ENCODE measurements at places on chromosomes 1 and 21.

DNA sequence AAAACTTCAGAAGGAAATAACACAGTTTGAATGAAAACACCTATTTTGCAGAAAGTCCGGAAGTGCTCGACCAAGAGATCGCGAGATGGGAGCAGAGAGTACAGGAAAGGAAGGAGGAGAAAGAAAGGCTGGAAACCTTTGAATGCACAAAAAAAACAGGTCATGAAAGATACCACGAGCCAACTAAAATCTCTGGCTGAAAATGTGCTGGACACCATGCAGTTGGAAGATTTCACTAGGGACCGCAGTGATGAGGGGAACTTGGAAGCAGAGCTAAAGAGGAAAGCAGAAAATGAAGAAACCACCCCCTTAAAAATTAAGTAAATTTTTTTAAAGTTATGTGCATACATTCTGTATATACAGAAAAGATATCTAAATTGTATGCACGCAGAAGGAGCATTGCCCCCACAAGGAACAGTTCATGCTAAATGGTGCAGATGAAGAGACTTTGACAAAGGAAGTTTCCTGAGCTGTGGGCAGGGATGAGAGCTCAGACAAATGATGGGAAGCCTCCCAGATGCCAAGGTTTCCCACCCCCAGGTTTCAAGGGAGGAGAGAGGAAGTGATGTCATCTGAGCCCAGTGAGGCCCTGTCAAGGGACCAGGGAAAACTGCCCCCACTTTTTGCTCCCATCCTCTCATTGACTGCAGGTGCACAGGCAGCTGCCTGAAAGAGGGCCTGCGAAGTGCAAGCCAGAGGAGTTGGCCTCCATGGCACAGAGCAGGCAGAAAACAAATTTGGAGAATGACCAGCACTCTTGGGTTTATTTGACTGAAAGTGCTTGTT is 52.5 kb downstream of the ETS2 start:
- no peak for DNase-seq

GRCh38 chr21:35508139-35508888 is 459.2 kb upstream of the RUNX1 start:
- DNase-seq, result peak; percentile 93

- DNase-seq, result no peak
These were observed 53.8 kb upstream of the CFAP126 start for GRCh38 chr1:161421456-161421855.

DNA sequence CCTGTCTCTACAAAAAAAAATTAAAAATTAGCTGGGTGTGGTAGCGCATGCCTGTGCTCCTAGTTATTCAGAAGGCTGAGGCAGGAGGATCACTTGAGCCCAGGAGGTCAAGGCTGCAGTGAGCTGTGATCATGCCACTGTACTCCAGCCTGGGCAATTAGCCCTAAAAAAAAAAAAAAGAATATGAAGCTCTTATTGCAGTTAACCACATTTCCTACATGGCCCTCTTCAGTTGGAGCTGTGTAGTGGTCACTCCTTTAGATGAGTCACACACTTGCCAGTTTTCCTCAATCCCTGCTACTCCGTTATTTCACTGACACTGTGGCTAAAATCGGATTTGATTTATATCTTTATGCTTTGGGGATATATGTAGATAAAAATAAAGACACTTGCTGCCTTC is 11.8 kb downstream of the NFYC start:
- peak; percentile 94 for DNase-seq

DNA sequence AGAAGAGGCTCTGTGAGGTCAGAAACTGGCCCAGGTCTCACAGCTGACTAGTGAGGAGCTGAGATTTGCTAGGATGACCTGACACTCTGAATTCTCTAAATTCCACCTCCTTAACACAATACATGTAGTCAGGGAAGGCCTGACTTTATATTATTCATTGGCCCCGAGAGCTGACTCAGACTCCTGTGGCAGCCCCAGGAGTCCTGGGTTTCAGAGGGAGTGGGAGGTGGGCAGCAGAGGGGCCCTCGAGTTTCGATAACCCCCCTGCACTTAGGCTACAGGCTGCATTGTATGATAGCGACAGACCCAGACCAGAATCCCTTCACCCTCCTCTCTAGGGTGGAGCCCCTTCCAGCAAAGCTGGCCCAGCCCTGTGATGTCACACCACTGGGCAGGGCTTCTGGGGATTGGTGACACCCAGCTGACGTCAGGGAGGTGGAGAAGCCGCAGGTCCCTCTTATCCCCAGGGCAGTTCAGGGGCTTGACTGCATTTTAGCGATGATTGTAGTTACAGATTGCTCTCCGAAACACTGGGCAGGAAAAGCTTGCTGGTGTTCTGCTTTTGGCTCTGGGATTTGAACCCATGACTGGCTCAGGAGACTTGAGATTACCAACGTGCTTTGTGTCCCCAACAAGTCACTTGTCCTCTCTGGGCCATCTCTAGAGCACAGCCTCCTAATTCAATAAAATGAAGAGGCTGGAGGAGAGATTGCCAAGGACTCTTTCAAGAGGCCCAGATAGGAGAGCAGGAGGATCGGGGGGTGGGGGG is 17.0 kb upstream of the GPR37L1 start:
- no peak for DNase-seq

- DNase-seq, result no peak
These were observed 7.5 kb downstream of the KAZN start for GRCh38 chr1:14605945-14606344.

GRCh38 chr1:223231011-223231572 is 88.0 kb upstream of the TLR5 start:
- no peak for DNase-seq

DNA sequence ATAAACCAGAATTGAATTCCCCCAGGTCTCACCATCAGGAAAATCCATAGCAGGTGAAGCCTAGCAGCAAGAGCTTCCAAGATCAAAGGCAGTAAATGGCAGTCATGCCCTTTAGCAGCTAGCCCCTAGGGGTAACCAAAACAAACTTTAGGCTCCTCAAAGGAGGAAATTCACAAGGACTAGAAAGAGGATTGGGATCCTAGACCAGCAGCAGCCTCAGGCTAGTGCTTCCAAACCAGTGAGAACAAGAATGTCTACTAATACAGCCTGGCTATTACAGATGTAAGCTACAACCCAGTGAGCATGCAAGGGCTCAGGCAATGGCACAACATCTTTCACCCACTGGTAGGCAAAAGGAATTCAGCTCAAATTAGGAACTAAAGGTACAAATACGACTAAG is 11.1 kb upstream of the RIMKLA start:
- no peak for DNase-seq

- DNase-seq, result peak; percentile 55
These were observed 86.3 kb downstream of the CAMK2N1 start for GRCh38 chr1:20399606-20400180.

GRCh38 chr1:86324130-86324822 is 71.8 kb downstream of the ODF2L start:
- DNase-seq, result no peak

GRCh38 chr1:70072231-70072751 is 133.1 kb downstream of the LRRC40 start:
- no peak for DNase-seq

DNA sequence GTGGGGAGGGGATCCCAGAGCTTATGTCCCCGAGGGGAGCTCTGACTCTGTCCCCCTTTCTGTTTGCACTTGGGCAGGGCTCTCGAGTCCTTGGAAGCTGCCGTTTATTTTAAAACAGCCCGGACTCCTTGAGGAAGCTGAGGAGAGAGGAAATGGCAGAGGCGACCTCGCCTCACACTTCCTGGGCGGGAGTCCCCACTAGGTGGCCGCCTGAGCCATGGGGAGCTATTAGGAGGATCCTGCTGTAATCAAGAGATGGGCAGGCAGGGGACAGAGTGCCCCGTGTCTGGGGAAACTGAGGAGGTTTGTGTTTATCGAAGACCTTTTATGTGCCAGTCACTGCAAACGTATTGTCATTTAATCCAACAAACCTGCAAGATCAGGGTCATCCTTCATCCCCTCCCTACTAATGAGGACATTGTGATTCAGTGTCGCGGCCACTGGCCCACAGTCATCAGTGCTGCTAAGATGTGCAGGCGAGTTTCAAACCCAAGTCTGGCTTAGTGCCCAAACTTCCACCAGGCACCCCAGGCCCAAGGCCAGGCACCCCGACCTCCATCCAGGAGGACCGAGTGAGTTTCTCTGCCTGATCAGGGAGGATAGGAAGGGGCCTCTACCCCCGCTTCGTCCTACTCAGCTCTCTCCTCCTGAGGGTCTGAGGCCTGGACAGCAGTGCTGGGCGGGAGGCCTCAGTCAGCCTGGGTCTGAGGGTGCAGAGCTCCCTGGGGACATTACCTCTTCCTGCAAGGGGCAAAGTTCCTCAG is 316.9 kb upstream of the VAMP3 start:
- peak; percentile 45 for DNase-seq

DNA sequence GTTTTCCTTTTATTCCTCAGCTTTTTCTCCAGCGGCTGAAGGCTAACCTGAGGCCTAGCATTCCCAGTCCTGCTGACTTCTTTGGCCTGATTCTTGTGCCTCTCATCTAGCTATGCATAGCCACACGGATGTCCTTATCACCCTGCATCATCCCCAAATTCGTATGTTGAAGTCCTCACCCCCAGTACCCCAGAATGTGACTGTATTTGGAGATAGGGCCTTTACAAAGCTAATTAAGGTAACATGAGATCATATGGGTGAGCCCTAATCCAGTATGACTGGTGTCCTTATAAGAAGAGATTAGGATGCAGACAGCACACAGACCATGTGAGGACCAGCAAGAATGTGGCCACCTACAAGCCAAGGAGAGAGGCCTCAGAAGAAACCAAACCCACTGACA is 44.6 kb downstream of the CDCP2 start:
- DNase-seq, result no peak

- no peak for DNase-seq
These were observed 7.1 kb upstream of the KRTAP10-4 start for GRCh38 chr21:44566403-44566802.

GRCh38 chr1:238991765-238992495 is 394.4 kb upstream of the CHRM3 start:
- DNase-seq, result peak; percentile 36

GRCh38 chr1:190975827-190976226 is 498.2 kb upstream of the BRINP3 start:
- no peak for DNase-seq

DNA sequence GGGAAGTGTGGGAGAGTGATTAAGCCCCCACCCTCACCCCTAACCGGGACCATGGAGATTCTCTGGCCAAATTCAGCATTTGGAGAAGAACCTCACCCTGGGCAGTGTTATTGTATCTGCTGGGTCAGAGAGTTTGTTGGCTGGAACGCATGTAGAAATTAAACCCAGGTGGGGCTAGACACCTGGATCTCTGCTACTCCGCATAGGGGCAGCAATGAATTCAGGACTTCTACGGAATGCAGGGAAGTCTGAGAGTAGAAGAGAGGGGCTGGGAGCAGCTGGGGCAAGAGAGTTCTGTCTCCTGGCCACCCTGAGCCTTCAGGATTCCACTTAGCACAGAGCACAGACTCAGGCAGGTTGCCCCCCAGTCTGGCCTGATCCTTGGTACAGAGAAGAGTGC is 3.6 kb upstream of the CRABP2 start:
- DNase-seq, result no peak

DNA sequence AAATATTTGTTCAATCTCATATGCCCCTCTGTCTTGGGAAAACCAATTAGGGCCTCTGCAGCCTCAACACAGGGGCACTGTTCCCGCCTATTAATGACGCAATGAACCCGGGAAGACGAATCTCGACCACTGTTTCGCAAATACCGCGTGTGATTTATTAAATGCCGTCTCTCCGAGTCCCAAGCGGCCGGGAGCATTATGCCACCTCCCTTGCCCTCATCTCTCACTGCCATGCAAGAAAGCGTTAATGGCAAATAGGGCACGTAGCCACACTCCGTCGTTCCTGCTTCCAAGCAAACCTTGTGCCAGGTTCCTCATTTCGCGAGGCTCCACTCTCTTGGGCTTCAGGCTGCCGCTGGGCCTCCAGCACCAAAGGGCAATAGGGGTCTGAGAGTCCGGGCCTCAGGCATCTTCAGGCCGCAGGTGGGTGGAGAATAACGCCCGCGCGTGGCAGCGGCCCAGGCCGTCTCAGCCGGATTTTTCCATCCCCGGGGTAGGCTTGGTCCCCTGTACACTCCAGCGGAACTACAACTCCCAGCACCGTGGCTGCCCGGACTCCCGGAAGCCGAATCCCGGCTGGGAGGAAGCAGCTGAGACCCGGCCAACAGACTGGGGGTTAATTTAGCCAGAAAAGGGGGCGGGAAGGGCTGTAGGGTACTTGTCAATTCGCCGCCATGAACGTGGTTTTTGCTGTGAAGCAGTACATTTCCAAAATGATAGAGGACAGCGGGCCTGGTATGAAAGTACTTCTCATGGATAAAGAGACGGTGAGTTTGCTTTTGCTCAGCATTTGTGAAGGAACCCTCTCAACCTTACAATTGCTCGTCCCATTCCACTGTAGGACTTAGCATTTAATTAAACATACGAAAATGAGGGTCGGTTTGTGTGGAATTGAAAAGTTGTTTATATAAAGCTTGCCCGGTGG is at the start of gene VPS45:
VPS45 (plus strand) TSS at position 593 of the 925 bp plus-strand sequence; CDS start at position 675, 82 bp downstream.
- peak; percentile 90 for DNase-seq

DNA sequence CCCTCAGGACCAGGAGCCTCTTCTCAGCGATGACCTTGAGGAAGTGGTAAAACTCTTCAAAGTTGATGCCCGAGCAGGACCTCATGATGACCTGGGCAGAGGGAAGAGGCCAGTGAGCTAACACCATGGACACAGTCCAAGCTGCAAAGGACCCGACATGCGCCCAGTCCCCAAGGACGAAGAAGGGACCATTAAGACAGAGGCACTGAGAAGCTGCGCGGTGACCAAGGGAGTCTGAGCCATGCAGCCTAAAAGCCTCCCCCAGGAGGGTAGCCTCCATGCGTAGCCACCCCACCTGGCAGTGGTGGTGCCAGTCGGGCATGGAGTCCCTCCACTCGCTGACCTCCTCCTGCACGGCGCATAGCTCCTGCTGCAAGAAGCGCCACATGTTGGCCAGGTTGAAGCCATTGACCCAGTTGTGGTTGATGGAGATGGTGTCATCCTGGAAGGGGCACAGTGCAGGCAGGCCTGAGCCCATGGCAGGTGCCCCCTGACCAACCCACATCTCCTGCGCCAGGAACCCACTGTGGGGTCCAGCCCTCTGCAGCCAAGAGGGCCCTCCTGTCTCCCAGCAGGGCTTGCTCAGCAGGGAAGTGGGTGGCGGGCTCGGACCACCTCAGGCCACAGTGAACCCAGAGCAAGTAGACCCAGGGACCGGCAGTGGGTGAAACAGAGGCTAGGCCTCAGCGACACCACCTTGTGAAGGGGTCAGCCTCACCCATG is 2.4 kb downstream of the JMJD4 start:
- DNase-seq, result no peak

- no peak for DNase-seq
These were observed 14.9 kb downstream of the SELL start for GRCh38 chr1:169696273-169697100.

DNA sequence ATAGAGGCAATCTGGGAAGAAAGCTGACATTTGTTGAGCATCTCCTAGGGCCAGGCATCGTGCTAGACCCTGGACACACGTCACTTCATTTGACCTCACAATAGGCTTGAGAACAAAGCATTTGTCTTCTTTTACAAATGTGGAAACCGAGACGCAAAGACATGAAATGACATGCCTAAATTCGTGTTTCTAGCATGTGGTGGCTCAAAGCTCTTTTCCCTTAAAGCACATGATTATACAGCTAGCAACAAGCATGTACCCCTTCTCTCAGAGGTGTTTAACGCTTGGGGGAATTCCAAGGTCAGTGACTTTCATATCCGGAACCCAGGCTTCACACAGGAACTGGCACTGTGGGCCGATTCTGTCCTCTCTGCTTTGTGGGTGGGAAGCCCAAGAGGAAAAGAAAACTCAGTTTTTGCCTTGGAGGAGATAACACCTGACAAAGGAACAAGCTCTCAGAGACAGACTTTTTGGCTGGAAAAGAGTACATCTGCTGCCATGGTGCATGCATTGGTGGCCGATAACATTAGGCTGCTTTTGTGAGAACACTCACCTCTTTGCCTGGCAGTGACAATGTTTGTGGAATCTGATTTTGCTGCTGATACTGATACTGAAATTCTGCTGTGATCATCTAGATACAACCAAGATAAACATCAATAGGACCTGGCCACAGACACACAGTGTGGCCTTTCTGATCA is 15.4 kb upstream of the CD2 start:
- no peak for DNase-seq

Measured in RPMI7951 (cell line).